Upper lobe of right lung (tissue), 1 donor: ENCODE measurements at places on chromosomes 2 and 18. TPM values are rescaled to one million over a fixed set of nuclear protein-coding genes. Genes with fewer than 3 reads are reported as not detected.

The FBXO36 gene
- total RNA-seq = 1.8 TPM

The OTX1 gene
- total RNA-seq = not detected

- H3K4me1 ChIP-seq = peaks cover 20% of the 10 kb centered on the region
- H3K27me3 ChIP-seq = no peaks in the 10 kb centered on the region
- no peak for DNase-seq
- no peaks in the 10 kb centered on the region for H3K36me3 ChIP-seq
Observed at GRCh38 chr2:215680605-215681598, 245.0 kb upstream of the FN1 start.

- no peak overlapping the region for H3K4me3 ChIP-seq
Observed at GRCh38 chr18:457521-458412, 42.7 kb downstream of the COLEC12 start.

- no peak for DNase-seq
- H3K4me1 ChIP-seq = no peaks in the 10 kb centered on the region
- no peaks in the 10 kb centered on the region for H3K36me3 ChIP-seq
- H3K27me3 ChIP-seq = no peaks in the 10 kb centered on the region
Observed at GRCh38 chr2:97742381-97742847, 29.0 kb downstream of the ZAP70 start.

DNA sequence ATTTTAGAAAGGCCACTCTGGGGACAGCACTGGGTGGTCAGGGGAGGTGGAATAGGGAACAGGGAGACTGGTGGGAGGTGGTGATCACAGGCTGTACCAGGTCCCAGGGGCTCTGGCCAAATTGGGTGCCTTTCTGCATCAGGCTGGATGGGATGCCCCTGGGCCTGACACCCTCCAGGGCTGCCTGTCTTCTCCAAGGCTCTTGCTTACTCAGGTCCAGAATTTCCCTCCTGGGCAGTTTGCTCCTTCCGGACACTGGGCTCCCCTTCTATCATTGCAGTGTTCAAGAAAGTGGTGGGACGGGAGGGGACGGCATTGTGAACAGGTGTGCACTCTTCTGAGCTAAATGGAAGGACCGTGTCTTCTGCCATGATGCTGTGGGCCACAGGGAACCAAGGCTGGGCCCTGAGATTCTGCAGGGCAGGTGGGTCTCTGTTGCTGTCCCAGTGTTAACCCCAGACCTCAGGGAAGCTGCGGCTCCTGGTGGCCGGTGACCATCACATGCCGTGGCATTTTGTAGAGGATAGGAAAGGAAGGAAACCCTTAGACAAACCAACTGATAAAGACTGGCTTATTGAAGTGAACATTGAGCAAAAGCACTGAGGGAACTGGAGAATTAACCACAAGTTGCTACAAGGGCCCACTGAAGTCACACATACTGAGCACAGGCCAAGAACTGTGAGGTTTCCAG is 93.7 kb upstream of the HS6ST1 start:
- no peaks in the 10 kb centered on the region for H3K27me3 ChIP-seq
- H3K4me1 ChIP-seq = no peaks in the 10 kb centered on the region
- no peak overlapping the region for H3K4me3 ChIP-seq
- H3K36me3 ChIP-seq = no peaks in the 10 kb centered on the region
- H3K27ac ChIP-seq = no peak overlapping the region

DNA sequence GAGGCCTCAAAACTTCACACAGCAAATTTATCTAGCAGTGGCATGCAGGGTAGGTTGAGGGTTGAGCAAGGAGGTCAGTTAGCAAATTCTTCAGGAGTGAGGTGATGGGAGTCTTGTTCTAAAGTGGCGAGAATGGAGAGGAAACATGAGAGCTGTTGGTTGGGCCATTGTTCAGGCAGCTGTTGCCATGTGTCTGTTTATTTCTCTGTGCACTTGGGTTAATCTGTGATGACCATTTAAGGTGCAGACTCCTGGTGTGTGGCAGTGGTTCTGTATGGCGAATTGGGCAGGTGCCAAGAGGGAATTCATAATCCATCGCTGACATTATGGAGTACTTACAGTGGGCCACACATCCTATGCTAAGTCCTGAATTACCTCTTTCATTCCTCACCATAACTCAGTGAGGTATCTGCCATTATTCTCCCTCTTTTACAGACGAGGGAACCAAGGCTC is 30.4 kb downstream of the TMEM178A start:
- no peaks in the 10 kb centered on the region for H3K27me3 ChIP-seq
- DNase-seq = no peak
- no peak overlapping the region for H3K4me3 ChIP-seq
- H3K27ac ChIP-seq = peak overlapping the region; percentile 24
- peaks cover 9% of the 10 kb centered on the region for H3K4me1 ChIP-seq
